ENCODE measurements at places on chromosomes 2 and 18.

- DNase-seq = no peak
Observed at GRCh38 chr2:85561280-85562212, at the start of gene GGCX. Gene GGCX, minus strand, starts transcription at chr2:85561493. Its CDS starts 65 bp downstream, at chr2:85561428.

- no peak for DNase-seq
Observed at GRCh38 chr18:67243799-67244587, 272.5 kb downstream of the DSEL start.

GRCh38 chr2:159144776-159145614 lies 141.5 kb downstream of the WDSUB1 start:
- no peak for DNase-seq

DNA sequence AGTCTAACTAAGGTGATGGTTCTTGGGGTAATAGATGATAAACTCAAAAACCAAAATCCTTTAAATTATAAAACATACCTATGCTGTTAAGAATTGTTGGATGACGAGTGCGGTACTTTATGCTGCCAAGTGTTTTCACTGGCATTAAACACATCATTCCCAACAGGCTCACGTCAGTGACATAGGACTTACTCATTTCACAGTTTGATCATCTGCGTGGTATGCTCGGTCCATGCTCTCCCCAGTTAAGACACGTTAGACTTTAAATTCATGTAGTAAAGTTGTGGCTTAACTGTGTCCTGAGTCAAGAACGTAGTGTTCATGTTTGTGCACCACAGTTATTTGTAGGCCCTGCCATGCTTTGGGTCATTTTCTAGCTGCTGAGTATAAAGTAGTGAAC lies 125.6 kb upstream of the MYT1L start:
- no peak for DNase-seq

- no peak for DNase-seq
Observed at GRCh38 chr2:9997936-9998335, 45.4 kb upstream of the KLF11 start.

DNA sequence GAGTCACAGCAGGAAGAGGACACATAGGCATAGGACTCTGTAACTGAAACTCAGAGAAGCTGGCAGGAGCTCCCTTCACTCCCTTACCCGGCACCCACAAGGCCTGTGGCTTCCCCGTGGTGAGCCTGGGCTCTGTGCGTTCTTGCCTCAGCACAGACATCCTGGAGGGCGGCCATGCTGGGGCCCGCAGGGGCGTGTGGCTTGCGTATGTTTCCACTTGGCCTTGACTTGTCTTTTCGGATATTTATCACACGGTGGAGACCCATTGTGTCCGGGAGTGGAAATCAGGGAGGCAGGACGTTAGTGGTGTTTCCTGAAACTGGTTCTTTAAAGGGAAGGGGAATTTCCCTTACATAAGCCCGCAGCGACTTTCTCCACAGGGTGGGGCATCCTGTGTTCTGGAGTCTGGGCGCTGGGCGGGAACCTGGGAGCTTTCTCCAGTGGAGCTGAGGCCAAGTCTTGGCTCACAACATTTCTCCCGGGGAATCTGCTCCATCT lies 49.9 kb upstream of the EML6 start:
- no peak for DNase-seq

- DNase-seq = peak; percentile 87
Observed at GRCh38 chr2:1817256-1818051, 73.1 kb upstream of the PXDN start.

DNA sequence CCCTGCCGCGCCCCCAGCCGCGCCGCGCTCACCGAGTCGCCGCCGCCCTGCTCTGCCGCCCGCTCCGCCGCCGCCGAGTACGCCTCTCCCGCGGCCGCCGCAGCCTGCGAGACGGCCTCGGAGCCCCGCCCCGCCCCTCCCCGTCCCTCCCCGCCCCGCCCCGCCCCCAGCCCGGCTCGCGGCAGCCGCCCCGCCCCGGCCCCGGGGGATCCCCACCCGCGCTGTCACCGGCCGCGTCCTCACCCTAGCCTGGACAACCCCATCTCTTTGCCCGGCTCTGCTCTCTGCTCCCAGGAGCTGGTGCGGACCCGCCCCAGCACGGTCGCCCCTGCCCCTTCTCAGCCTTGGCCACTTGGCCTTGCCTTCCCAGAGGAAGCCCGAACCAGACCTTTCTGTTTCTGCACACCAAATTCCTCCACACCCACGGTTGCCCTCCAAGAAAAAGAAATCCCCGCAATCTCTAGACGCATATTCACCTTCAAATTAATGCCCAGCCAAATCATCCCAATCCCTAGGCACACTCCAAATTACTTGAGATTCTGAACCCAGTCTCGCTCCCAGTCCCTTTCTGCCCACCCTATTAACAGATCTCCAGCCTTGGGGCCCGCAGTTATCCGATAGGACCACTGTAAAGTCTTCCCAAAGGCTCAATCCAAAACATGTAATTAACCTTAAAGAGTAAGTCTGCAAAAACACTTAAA lies at the start of gene CYRIA:
Gene CYRIA (minus strand): TSS at position 87 of the 701 bp plus-strand sequence. CDS start 77,715 bp downstream, outside the sequence.
- DNase-seq = no peak

GRCh38 chr2:46970334-46971288 lies 55.0 kb upstream of the MCFD2 start:
- no peak for DNase-seq

GRCh38 chr2:43008388-43008787 lies 216.0 kb upstream of the HAAO start:
- DNase-seq = no peak

DNA sequence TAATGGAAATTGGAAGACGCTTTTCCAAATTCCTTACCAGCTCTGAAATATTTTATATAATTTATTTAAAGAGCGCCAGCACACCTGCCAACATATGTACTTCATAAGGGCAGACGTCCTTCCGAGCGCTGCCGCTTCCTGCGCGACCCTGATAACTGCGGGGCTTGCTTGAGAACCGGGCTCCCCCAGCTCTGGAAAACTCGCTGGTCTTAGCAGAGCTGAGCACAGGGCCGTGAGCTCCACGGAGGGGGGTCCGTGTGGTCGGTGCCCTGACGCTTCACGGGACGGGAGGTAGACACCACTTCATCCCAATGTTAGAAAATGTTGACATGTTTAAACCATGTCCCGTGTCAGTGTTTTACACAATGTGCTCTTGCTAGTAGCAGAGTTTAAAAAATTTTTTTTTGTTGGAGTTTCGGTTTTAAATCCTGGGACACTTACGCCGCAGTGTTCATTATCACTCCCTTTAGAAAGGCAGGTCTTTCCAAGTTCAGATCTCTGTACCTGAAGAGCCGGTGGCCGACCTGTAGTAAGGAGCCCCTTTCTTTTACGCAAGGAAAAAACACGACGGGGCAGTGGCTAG lies 1.6 kb downstream of the NFATC1 start:
- no peak for DNase-seq

GRCh38 chr2:54341656-54342055 lies 85.6 kb upstream of the TSPYL6 start:
- DNase-seq = peak; percentile 29

DNA sequence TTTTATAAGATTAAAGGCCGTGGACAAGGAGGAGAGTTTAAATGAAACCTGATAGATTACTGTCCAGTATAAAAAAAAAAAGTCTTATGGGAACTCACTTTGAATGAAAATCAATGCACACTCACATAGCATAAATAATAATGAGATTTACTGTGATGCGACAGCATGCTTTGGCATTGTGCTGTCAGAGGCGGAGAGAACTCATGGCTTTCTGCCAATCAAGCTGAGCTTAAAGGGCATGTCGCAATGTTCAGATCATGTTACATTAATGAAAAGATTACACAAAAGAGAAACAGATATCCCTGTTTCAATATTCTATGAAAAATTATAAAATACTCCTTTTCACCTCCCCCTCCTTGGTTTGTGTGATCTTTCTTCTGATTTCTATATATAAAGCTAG lies 310.8 kb downstream of the ERBB4 start:
- DNase-seq = peak; percentile 42

DNA sequence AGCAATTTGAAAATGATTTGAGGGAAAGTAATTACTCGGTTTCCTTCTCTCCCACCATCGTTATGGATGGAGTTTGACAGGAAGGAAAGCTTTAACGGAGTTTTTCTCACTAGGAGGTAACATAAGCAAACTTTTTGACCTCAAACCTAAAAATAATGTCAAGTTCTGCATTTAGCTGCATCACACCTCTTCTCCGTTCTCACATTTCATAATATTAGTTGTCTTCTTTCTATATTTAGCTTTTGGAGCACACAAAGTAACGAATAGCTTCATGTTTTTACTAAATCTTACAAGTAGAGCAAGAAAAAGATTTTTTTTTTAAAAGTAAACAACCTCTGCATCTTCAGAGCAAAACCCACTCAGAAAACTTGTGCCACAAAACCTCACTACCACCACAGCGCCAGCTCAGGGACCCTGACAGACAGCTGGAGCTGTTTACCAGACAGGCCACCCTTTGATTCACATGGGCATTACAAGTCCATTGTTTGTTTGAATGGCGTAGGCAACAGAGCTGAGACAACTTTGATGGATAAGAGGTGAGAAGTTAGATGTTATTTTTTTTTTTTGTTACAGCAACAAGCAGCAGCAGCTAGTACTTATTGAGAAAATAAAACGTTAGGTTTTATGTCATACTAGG lies 21.9 kb upstream of the ICOS start:
- no peak for DNase-seq

DNA sequence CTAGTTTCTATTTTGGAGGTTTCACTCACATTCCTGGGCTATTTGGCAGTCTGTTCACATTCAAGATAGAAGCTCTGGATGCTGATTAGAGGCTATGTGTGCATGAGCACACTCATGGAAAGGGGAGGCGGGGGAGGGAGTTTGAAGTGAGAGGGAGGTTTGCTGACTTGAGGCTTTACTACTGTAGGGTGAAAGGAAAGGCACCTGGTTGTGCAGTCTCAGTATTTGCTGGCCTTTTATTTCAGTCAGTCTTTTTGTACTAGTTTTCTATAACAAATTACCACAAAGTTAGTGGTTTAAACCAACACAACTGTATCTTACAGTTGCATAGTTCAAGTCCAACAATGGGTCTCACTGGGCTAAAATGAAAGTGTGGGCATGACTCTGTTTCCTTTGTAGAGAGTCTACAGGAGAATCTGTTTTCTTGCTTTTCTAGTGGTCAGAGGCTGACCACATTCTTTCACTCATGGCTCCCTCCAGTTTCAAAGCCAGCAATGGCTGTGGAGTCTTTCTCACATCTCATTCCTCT lies 47.7 kb upstream of the NR4A2 start:
- no peak for DNase-seq

- no peak for DNase-seq
Observed at GRCh38 chr2:178530625-178531142, 50.4 kb downstream of the PLEKHA3 start.

DNA sequence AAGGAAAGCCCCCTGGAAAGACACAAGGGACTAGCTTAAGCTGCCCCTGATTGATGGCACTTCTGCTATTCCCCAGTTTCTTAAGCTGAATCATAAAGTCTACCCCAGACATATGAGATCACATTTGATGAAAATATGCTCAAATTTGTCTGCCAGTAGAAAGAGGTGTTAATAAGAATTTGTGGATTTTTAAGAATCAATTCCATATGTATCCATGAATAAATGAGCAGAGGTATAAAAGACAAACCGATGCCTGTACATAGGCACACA lies 119.9 kb downstream of the CCBE1 start:
- no peak for DNase-seq

- DNase-seq = no peak
Observed at GRCh38 chr18:57837917-57838548, 34.9 kb upstream of the ATP8B1 start.

- no peak for DNase-seq
Observed at GRCh38 chr2:162509288-162509968, 165.5 kb downstream of the GCA start.

GRCh38 chr2:156708051-156708450 lies 271.9 kb downstream of the GPD2 start:
- DNase-seq = no peak

GRCh38 chr2:45134014-45134413 lies 124.8 kb upstream of the SIX2 start:
- no peak for DNase-seq

DNA sequence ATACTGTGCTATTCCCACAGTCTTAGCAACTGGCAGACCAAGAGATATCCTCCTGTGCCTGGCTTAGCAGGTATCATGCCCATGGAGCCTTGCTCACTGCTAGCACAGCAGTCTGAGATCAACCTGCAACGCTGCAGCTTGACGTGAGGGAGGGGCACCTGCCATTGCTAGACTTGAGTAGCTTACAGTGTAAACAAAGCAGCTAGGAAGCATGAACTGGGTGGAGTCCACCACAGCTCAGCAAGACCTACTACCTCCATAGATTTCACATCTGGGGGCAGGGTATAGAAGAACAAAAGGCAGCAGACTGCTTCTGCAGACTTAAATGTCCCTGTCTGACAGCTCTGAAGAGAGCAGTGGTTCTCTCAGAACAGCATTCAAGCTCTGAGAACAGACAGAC lies 74.8 kb downstream of the AKAIN1 start:
- no peak for DNase-seq

DNA sequence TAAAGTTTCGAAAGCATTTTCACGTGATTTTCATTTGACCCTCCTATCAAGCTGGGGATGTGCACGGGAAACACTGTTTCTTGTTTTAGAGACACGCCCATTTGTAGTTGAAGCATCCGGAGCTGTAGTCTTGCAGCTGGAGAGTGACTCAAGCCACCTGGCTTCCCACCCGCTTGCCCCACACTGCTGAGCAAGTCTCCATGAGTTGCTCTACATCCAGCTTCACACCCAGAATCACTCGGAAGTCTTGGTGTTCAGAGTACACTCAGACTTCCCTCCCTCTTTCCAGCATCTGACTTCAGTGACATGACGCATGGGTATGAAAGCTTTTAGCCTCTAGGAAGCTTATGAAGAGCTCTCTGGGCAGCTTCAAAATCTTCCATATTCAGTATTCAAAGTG lies 262.4 kb downstream of the NBAS start:
- DNase-seq = no peak

DNA sequence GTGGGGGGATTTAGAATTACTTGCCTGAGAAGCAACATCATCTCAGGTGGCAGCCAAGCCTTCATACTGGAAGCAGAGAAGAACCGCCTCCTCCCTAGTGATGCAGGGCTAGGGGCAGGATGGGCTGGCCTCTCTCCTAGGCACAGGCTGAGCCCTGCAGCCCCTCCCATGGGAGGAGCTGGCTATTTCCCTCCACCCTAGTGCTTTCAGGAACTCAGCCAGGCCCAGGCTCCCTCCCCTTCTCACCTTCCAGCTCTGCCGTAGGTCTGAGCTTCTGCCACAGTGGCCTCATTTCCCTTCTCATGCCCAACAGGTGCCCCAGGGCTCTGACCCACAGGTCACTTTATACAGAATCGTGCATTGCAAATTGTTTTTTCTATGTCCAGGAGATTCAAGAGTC lies 31.0 kb downstream of the CENPA start:
- no peak for DNase-seq

- no peak for DNase-seq
Observed at GRCh38 chr2:71122387-71123298, 7.4 kb downstream of the MCEE start.

- DNase-seq = peak; percentile 41
Observed at GRCh38 chr2:71545572-71546274, 92.4 kb downstream of the DYSF start.

DNA sequence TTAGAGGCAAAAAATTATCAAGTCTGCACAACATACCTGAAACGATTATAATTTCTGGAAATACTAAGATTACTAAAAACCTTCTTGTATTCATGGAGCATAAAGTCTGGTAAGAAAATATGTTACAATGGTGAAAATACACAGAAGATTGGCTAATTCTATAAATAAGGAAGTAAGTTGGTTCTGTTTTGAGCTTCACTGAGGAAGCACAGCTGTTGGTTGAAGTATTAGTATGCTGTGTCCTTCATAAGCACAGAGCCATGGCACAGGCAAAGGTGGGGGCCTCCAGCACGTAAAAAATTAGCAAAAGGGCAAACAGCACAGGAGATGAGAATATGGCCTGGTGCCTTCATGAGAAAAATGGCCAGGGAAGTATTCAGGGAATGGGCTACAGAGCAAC lies 40.4 kb upstream of the ANKRD62 start:
- no peak for DNase-seq
